CD4-positive, alpha-beta T cell treated with Interleukin-4 for 1 hour (primary cell): ENCODE measurements at places on chromosomes 6 and 20.

DNA sequence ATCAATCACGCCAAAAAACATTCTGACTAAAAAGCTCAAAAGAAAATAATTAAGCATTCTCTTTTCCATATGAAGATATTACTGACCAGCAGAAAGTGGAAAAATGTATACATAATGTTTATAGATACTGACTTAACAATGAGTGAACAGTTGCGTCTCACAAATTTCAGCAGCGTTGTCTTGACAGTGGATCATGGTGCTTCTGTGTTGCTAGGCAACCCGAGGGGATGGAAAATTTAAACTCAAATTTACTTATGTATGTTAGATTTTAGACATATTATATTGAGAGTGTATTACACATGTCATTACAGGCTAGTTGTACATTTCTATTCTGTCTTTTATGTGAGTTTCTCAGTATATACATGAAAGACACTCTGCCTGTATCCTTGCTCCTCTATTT is 110.2 kb downstream of the LAMA2 start:
- no peak for DNase-seq

DNA sequence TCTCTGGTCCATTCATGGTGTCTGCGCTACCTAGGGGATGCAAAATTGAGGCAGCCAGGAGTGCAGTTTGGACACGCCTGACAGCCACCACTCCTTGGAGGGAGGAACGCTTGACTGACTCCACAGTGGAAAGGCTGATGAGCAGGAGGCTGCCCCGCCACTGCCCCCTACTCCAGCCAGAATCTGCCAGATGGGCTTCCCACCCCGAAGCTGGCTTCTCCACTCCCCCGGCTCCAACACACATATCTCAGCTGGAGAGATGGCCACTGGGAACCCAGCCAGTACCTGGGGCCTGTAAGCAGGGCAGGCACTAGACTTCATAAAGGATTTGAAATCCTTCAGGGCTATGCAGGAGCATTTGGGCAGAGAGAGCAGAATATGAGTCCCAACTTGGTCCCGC is 51.4 kb upstream of the BLCAP start:
- DNase-seq = no peak

DNA sequence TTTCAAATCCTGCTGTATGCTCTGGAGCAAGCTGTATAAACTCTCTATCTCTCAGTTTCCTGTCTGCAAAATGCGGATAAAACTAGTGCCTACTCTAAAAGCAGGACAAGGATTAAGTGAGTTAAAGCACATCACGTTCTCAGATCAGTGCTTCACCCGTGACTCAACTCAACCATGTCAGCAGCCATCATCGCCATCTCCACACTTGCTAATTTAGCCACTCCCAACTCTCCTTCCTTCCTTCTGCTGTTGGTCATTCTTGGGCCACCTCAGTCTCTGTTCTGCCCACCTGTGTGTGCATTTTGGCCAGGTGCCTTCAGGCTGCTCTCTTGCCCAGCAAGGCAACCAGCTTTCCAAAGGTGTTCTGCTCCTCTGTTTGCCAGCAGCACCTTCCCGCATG is 260.0 kb upstream of the CDYL start:
- no peak for DNase-seq

DNA sequence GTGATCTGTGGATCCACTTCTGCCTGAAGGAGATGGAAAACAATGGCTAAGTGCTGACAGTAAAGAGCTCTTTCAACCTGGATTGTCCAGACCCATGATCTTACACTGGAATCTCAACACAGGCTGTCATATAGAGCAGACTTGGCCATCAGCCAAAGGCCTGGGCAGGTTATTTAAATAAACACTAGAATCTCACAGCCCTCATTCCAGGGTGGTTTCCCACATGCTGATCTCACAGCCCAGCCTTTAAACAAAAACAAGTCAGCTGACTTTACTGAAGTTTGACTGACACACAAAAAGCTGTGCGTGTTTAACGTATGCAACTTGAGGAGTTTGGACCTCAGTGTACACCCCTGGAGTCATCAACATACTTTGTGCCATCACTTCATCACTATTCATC is 28.4 kb downstream of the SYNDIG1 start:
- no peak for DNase-seq

- DNase-seq = no peak
Observed at GRCh38 chr6:106750142-106750918, 121.0 kb downstream of the QRSL1 start.

- no peak for DNase-seq
Observed at GRCh38 chr6:17497535-17498095, 102.5 kb upstream of the FAM8A1 start.

DNA sequence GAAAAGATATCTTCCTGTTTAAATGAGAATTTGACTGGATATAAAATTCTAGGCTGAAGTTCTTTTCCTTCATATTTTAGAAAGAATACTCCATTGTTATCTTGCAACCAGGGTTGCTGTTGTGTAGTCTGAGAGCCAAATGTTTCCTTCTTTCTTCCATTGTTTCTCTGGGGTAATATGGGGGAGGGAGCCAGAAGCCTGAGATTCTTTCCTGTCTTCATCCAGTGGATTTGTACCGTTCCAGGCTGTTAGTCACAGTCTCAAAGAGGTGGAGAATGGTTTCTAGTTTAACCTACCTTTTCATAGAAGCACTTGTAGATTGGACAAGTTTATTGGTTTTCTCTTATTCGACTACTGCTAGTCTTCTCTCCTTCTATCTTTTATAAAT is 6.1 kb upstream of the ULBP3 start:
- no peak for DNase-seq

GRCh38 chr6:118135371-118135770 is 228.3 kb downstream of the SLC35F1 start:
- DNase-seq = no peak

DNA sequence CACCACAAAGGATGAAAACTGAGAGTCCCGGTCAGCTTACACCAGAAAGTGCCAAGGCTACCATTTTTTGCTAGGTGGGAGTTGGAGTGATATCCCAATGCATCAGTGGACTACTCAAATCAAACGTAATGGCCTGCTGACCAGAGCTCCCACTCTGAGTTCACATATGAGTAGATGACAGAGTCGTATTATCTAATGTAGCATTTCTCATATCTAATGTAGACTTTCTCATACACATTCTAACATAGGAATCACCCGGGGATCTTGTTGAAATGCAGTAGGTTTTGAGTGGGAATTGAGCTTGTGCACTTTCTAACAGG is 38.4 kb upstream of the FUCA2 start:
- no peak for DNase-seq

DNA sequence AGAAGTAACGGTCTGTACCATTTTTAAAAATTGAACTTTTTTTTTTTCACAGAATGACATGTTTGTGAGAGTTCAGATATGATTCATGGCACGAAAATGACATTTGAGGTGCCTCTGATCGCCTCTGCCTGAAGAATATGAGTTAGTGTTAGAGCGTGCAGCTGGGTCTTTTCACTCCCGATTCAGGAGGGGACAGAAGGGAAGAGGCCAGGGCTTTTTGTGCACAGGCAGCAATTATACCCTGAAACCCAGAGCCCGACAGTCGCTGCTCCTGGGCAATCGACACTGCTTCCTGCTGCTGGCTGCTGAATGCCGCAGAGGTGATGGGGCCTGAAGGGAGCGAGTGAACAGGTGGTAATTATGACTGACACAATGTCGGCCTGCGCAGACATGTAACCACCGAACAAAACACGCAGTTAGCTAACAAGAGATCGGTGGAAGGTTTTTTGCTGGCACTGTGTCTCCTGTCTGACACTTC is 652.0 kb upstream of the NOX3 start:
- no peak for DNase-seq

- no peak for DNase-seq
Observed at GRCh38 chr6:119308991-119309657, 40.4 kb downstream of the MAN1A1 start.

DNA sequence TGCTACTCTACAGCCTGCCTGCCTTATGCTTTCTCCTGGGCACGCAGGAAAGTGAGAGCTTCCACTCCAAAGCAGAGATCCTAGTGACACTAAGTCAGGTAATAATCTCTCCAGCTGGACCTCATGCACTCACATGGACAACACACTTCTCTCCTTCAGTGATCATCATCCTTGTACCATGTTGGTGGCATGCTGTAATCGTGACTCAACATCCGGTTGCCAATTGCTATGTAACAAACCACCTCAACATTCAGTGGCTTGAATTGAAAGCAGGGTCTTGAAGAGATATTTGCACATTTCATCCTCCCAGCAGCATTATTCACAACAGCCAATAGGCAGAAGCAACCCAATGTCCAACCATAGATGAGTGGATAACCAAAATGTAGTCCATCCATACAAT is 40.3 kb upstream of the PPP1R3G start:
- DNase-seq = no peak

DNA sequence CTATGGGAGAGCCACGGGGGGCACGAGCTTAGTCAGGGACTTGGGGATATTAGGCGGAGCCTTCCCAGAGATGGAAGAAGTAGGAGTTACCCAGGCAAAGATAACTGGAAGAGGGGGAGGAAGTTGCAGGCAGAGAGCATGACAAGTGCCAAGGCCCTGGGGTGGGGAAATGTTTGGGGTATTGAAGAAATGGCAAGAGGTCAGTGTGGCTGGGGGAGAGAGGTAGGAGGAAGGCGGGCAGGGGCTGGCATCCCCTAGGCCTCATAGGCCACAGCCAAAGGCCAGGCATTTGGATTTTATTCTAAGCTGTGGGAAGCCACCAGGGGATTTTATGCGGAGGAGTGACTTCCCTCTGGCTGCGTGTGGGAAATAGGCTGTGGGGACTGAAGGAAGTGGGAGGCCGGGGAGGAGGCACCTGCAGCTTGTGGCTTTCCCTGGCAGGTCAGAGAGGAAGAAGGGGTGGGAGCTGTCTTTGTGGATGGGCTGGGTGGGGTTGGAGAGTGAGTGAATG is 22.7 kb downstream of the SNAI1 start:
- no peak for DNase-seq

DNA sequence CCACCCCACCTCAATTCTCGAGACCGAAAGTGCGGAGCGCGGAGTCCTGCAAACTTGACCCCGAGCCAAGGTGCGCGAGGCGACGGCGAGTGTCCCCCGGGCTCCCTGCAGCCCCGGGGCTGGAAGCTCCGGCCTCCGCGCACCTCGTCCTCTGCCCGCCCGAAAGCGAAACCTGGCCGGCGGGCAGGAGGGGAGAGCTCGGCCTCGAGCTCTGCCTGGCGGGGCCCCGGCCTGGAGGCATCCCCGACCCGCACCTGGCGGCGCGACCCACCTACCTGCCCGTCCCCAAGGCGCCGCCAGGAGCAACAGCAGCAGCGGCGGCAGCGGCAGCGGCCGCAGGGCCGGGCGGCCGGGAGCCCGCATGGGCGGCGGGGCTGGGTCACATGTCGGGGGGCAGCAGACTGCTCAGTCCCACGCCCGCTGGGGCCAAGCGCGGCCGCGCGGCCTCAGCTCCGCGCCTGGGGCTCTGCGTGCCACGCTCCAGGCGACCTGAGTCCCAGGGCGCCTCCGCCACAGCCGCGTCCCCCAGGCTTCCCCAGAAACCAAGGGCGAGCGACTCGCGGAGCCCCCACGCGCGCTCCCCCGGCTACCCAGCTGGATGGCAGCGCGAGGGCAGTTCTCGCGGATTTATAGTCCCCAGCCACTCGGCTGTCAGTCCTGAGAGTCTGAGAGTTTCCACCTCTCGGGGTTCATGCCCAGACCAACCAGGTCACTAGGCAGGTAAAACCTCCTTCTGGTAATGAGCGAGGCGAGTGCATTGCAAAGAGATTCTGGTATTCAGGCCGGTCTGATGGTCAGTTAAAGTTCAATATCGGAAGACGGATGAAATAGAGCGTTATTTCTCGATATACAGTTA is at the start of gene IL20RA:
TSS of gene IL20RA (minus strand) at position 600 of the 856 bp plus-strand sequence. CDS start at position 363, 237 bp downstream.
- no peak for DNase-seq

DNA sequence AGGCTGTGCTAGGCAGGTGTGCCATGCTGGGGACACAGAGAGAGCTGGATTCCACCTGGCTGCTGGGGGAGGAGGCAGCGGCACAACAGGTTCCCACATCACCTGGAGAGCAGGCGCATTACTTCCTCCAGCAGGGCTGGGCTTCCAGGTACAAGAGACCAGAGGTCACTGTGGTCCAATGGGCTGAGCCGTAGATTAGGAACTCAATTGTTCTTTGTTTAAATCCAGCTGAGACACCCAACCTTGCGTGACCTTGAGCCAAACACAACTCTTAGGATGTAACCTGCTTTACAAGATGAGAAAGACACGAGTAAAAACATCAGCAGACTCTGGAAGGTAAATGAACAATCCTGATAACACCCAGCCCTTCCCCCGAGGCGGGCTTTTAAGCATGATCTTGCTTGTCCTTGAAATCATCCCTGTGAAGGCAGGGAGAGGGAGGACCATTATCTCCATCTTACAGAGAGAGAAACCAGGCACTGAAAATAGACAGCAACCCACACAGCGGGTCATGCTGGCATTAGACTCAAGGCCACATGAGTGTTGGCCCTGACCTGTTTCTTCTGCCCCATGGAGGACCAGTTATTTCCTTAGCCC is 216.5 kb upstream of the RREB1 start:
- no peak for DNase-seq

GRCh38 chr6:161272635-161273273 is 1.1 kb downstream of the AGPAT4 start:
- DNase-seq = no peak

GRCh38 chr6:144898741-144899140 is 613.6 kb downstream of the UTRN start:
- DNase-seq = no peak

DNA sequence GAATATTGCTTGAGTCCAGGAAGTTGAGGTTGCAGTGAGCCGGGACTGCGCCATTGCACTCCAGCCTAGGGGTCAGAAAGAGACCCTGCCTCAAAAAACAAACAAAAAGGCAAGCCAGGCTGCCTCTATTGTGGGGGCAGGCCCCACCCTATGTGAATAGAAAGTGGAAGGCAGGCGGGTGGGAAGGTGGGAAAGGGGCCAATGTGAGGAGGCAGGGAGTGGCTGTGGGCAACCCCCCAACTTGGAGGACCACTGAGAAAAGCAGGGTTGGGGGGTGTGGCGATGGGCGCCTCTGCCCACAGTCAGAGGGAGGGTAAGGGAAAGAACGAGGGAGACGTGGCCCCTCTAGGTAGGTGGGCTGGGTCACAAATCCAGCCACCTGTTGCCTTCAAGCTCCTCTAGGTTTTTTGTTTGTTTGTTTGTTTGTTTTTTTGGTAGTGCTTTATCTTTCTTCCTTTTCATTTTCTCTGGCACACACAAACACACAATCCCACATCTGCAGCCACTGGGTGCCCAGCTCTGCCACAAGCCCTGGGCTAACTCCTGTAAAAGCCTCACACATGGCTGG is 5.3 kb upstream of the AP5S1 start:
- no peak for DNase-seq

GRCh38 chr20:53803492-53804155 is 210.0 kb upstream of the ZNF217 start:
- no peak for DNase-seq

DNA sequence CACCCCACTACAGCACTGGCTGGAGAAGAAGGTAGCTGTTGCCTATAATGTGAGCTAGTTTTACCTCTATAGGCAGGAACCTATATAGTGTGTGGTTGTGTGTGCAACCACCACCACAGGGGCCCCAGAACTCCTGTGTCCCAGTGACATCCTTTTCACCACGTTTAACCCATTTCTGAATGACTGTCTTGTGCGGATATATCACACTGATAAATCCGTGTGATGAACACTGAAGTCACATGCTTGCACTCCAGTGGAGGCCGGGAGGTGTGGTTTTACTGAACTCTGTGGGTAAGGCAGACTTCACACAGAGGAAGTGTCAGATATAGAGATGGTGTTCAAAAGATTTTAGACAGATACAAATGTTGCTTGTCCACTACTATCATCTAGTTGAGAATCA is 32.5 kb downstream of the SDHAF4 start:
- peak; percentile 14 for DNase-seq
